ENCODE measurements at places on chromosomes 1 and 21.

DNA sequence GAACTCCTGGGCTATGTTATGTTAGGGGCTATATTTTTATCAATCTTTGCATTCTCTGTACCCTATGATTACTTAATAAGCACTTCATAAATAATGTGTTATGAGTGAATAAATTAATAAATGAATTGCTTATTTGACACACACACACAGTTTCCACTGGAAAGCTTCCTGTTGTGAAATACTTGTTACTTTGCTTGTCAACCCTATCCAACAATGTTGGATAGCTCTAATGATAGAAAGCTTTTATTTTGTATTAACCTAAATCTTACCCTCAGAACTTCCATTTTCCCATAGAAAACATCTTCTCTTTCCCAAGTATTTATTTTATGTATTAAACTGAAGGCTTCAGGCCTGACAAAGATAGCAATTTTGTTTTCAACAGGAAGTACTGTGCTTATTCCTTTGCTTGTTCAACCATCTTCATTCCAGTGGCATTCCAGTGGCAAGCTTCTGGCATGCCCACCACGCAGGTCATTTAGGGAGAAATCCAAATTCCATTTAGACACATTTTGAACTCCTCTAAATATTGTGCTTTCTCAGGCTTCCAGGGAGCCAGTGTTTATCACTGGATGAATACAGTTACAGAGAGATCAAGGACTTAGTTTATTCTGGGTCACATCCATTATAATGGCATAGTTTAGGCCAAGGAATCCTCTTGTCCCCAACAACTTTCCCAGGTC is 134.4 kb downstream of the TGFB2 start:
- no peak for DNase-seq

DNA sequence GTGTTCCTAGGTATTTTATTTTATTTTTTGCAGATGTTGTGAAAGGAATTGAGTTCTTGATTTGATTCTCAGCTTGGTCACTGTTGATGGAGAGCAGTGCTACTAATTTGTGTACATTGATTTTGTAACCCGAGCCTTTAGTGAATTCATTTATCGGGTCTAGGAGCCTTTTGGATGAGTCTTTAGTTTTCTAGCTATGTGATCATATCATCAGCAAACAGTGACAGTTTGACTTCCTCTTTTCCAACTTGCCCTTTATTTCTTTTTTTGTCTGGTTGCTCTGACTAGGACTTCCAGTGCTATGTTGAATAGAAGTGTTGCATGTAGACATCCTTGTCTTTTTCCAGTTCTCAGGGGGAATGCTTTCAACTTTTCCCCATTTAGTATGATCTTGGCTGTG is 138.9 kb downstream of the LHX8 start:
- DNase-seq = no peak

DNA sequence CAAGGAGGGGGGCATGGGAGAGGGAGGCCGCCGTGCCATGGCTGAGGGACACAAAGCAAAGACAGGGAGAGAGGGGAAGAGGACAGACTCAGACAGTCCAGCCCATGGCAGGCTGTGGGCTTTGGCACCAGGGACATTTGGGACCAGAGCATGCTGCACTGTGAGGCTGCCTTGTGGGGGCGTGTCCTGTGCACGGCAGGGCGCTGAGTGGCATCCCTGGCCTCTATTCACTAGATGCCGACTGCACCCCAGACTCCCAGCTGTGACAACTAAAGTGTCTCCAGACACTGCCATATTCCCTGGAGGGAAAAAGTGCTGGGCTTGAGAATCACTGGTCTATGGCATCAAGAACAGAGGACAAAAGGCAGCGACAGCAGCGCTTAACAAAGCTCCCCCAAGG is 18.6 kb upstream of the PRDM15 start:
- no peak for DNase-seq

DNA sequence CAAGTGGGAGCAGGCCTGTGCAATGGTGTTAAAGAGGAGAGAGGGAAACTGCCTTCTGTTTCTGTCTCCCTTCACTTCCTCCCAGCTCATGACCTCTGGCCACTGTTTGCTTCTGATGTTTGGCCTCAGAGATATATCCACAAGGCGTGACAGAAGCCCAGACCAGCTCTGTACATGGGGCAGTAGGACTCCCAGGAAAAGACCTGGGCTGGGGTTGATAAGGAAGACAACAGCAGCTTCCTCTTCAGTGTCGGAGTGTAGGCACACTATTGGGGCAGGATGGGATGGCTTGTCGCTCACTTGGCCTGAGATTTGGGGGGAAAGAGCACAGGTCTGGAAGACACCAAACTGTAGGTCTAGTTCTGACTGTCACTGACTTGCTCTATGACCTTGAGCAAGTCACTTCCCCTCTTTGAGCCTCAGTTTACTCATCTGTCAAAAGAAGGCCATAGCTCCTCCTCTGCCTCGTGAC is 67.8 kb upstream of the KLHDC7A start:
- DNase-seq = no peak

DNA sequence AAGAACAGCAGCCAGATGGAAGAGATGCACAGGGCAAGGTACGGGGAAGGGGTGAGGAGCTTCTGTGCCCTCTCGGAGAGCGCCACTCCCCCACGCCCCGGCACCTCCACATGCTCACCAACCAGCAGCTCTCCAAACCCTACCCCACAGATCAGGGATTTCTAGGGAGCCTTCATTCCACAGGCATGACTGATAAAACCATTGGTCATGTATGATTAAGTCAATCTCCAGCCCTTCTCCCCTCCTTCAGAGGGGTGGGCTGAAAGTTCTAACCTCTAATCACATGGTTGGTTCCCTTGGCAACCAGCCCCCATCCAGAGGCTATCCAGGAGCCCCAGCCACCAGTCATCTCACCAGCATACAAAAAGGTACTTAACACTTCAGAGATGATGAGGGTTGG is 144.7 kb downstream of the TGFBR3 start:
- DNase-seq = no peak

GRCh38 chr1:224800486-224801119 is 128.9 kb upstream of the DNAH14 start:
- no peak for DNase-seq

GRCh38 chr1:234230414-234230862 is 142.8 kb upstream of the COA6 start:
- DNase-seq = no peak

GRCh38 chr1:64750875-64751274 is 6.0 kb downstream of the RAVER2 start:
- DNase-seq = no peak

DNA sequence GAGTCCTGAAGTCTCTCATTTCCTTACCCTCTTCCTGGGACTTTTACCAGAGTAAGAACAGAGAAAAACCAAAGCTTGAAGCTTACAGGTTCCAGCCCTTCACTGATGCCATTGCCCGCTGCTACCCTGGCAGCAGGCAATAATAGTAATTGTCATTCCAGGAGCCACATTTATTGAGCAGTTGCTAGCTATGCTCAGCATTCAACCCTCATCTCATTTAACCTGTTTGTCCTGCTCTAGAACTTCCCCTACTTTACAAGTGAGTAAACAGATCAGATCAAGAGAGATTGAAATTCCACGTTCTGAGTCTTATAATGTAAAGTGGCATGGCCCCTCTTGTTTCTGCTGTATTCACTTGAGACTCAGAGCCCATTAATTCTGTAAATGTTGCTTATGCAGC is 80.4 kb downstream of the ATP1A1 start:
- no peak for DNase-seq

- DNase-seq = no peak
These were observed 336.8 kb upstream of the SGIP1 start for GRCh38 chr1:66197120-66197519.

GRCh38 chr1:94797291-94797690 is 22.9 kb upstream of the SLC44A3 start:
- DNase-seq = no peak

DNA sequence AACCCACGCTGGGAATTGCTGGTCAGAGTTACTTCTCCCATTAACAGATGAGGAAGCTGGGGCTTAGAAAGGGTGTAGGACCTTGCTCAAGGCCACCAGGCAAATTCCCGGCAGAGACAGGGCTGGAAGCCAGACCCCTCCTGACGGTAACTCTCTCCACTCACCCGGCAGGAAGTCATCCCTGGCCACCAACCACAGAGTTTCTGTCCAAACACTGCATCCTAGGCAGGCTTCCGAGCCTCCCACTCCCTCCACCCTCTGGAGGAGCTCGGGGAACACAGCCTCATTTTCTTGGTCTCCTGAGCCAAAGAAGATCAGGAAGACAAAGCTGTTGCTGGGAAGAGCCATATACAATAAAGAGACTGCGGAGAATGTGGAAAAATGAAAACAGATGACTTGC is 25.0 kb upstream of the ZNF436 start:
- DNase-seq = no peak

GRCh38 chr1:5947071-5947821 is 45.0 kb downstream of the NPHP4 start:
- no peak for DNase-seq

GRCh38 chr21:26784974-26785373 is 60.2 kb downstream of the ADAMTS1 start:
- DNase-seq = no peak

GRCh38 chr1:47763591-47764171 is 233.5 kb downstream of the TRABD2B start:
- no peak for DNase-seq

DNA sequence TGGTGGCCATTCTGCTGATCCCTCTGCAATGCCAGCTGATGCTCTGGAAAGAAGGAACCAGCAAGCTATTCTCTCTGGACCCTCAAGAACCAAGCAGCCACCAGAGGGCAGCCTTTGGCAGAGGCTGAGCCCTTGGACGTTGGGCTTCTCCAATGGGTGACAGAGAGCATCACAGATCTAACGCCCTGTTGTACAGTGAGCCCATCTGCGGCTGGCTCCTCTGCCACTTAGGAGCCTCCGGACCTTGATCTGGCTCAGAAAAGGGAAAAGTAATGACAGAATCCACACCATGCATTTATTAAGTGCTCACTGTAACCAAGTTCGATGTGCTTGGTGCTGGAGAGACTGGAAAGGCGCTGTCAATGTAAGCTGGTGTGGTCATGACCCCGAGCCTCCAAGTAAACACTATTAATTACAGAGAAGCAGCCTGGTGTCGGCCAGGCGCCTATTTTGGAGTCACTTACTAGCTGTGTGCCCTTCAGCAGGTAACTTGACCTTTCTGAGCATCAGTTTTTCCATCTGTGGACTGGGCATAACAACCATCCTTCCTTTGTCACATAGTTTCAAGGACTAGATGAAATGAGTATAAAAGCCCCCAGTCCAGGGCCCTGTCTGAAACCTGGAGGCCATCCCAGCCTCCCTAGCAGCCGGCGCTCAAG is 34.9 kb downstream of the ECE1 start:
- peak; percentile 65 for DNase-seq

GRCh38 chr1:201463071-201463552 is 5.9 kb downstream of the PHLDA3 start:
- no peak for DNase-seq

- no peak for DNase-seq
These were observed 4.7 kb upstream of the ABCB10 start for GRCh38 chr1:229563241-229563640.

GRCh38 chr1:164703463-164703862 is 144.5 kb downstream of the PBX1 start:
- no peak for DNase-seq

Data from stimulated activated CD4-positive, alpha-beta T cell treated with anti-CD3 and anti-CD28 coated beads, Interleukin-1b, Interleukin-23, amount 100 ng/mL, for 24 hours (primary cell).